ENCODE measurements at places on chromosomes 16 and 17. TPM values are rescaled to one million over a fixed set of nuclear protein-coding genes. Genes with fewer than 3 reads are reported as not detected.

The LPO gene
- not detected for total RNA-seq

The DYNLL2 gene
- 30.1 TPM for total RNA-seq

The DNASE1L2 gene
- 2.0 TPM for total RNA-seq

The AATK gene
- total RNA-seq: 0.25 TPM

The CDT1 gene
- 113 TPM for total RNA-seq

The CXCL16 gene
- total RNA-seq: 0.94 TPM

DNA sequence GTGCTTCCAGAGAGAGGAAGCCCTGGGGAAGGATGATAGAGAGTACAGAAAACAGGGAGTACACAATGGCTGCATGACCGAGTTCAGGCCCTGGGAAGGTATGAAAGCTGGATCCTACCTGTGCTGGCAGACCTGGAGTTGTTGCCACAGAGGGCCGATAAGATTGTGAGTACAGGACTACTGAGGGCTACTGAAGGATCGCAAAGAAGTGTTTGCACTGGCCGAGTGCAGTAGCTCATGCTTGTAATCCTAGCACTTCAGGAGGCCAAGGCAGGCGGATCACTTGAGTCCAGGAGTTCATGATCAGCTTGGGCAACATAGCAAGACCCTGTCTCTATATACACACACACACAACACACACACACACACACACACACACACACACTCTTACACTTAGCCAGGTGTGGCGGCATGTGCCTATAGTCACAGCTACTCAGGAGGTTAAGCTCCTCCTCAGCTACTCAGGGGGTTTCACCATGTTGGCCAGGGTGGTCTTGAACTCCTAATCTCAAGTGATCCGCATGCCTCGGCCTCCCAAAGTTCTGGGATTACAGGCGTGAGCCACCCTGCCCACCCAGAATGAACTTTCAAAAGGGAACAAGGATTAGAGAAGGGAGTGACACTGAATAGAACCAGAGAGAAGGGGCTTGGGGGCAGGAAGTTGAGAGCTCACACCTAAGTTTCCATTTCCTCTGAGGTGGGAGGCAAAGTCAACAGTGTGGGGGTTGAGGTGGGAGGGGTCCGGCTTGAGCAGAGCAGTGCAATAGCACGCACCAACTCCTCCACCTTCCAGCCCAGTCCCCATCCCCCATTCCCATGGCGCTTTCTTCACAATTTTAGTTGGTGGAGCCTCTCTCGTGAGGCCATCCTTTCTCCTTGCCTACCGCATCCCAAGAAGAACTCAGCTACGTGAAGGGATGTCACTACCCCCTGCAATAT, 7.5 kb downstream of the SCIMP start:
- DNase-seq: no peak

Data from activated CD4-positive, alpha-beta T cell treated with anti-CD3 and anti-CD28 coated beads, Interleukin-2, amount 10 ng/mL, durations not matched to agents 7 days and 5 days (primary cell).